GM04504 (cell line): ENCODE measurements at places on chromosomes 16 and 17.

GRCh38 chr17:67637901-67638641, 79.7 kb upstream of the NOL11 start:
- no peak for DNase-seq

DNA sequence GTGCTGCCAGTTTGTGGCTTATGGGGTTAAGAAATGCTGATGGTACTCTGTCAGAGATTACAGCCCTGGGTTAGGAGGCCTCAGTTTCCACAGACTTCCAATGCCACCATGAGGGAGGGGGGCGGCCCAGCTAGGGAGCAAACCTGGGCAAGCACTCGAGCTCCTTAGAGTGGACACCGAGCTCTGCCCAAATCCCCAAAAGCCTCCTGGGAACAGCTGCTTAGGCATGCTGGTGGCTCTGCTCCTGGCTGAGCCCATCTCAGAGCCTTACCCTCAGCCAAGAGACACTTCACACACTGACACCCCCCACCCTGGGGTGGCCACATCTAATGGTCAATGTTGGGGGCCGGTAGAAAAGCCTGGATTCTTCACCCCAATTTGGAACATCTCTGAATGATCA, 66.1 kb downstream of the C16orf78 start:
- DNase-seq = no peak

- no peak for DNase-seq
These were observed 31.4 kb downstream of the STX8 start for GRCh38 chr17:9544221-9544620.

DNA sequence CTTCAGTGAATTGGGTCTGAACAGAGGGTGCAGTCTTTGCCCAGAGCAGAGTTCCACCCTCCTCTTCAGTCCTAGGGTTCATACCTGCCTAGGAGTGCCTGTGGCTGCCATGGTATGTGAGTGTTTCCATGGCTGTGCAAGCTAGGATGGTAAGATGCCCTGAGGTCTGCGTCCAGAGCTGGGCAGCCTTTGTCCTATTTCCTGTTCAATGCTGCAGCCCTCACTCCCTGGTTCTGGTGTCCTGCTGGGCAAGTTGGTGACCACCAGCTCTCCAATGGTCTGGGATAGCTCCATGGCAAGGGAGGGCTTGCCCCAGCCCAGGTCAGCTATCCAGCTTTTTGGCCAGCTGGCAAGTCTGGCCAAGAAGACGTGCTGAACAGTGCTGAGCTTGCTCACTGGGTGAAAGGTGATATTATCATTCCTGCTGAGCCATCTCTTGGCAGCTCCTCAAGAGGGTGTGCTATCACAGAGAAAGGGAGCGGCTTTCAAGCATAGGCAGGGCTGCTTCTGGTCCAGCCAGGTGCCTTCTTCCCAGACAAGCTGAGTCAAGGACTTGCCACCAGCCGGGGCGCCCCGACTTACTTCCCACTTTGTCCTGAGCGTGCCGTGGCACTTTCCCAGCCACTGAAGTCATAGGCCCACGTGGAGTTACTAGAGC, 13.0 kb upstream of the NFATC3 start:
- peak; percentile 71 for DNase-seq

- no peak for DNase-seq
These were observed 26.3 kb upstream of the SSTR5 start for GRCh38 chr16:1045993-1046911.

GRCh38 chr17:80792373-80792781, 199.3 kb upstream of the CHMP6 start:
- DNase-seq = no peak

- no peak for DNase-seq
These were observed 30.4 kb upstream of the CCL1 start for GRCh38 chr17:34393401-34393800.

DNA sequence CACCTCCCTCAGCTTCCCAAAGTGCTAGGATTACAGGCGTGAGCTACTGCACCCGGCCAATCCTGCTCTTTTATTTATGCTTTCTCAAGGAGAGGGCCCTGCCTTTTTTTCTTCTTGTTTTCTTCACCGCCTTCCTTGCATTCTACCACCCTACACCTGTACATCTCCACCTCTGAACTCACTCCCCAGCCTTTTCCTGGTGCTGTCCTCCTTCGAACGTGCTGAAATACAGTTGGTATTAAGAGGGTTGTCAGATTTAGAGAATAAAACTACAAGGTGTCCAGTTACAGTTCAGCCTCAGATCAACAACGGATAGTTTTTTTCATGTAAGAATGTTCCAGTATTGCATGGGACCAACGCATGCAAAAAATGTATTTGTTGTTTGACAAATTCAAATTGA, 1.7 kb downstream of the PIRT start:
- no peak for DNase-seq

- DNase-seq = no peak
These were observed 83.8 kb downstream of the CDH11 start for GRCh38 chr16:65038100-65038499.

GRCh38 chr16:51119556-51119955, 31.5 kb downstream of the SALL1 start:
- no peak for DNase-seq

- DNase-seq = no peak
These were observed 34.9 kb upstream of the CACNG4 start for GRCh38 chr17:66929591-66929990.

DNA sequence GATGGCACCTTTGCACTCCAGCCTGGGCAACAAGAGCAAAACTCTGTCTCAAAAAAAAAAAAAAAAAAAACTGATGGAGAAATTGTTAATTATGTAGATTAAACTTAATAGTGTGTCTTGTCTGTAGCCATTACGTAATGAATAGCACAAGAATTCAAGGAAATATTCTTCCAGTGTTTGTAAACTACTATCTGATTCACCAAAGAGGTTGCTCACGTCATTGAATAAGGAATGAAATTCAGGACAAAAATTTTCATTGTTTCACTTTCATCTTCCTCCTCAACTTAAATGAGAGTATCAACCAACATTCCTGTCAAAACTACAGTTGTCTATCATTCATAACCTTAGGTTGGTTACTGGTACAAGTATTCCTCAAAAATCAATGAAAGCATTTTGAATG, 30.7 kb upstream of the MYO18A start:
- DNase-seq = no peak

- DNase-seq = peak; percentile 17
These were observed 14.5 kb upstream of the KRTAP9-2 start for GRCh38 chr17:41211845-41212466.

DNA sequence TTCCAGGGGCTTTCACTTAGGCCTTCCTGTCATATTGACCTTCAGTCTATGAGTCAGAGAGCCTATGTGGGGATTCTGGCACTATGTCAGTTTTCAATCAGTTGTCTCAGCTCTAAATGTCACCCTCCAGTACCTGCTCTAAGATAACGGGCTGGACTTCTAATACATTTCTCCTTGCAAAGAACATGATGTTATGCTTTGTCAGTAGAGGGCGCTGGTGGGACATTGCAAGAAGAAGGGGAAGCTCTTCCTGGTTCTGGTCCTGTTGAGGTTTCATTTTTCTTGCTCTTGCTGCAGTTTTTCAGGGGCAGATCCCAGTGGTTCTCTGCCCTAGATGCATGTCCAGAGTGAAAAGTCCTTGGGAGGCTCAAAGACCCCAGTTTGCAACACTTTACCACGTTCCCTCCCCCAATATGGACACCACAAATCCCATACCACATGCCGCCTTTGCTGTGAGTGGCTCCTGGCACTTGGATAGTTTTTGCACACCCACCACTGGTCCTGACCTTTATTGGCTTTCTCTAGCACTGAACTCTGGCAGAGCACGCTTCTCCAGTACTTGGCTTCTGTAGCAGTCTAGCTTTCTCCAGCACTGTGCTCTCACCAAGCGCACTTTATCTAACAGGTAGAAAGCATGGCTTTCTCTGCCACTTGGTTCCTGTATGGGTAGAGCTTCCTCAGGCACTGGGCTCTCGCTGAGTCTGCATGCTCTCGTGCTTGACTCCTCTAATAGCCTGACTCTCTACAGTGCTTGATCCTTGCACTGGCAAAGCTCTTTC, 49.0 kb downstream of the BCL7C start:
- DNase-seq = peak; percentile 80

DNA sequence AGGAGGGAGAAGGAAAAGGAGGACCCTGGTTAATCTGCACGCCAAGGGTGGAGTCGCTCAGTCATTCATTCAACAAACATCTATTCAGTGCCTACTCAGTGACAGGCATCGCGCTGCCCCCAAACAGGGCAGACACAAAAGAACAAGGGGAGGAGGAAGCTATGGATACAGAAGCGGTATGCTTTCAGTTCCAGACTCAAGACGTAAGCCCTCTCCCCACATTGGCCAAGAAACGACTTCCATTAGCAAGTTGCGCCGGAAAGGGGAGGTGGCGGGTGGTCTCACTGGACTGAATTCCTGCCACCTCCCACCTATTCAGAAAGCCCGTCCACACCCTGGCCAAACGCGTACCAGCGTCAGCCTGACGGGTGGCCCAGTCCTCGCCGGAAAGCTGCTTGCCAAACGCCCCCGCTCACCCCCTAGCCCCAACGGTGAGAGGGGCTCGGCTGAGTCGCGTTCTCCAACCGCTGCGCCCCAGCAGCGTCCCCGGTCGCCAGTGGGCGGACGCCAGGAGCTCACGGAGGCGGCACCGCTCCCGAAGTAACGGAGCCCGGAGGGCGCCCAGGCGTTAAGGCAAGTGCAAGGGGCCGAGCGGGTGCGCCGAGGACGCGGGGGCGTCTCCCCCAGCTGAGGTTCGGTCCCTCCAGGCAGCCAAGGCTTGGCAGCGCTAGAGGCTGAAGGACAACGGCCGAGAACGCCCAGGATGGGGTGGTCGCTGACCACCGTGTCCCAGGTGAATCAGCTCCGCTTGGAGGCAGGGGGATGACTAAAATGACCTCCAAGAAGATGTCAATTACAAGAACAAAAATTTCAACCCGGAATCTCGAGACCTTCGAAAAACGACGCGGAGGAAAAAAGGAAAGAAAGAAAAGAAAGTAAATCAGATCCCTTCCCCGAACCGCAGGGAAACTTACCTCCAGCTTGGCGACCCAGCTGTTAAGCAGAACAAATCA, 470.7 kb downstream of the SOX9 start:
- no peak for DNase-seq

DNA sequence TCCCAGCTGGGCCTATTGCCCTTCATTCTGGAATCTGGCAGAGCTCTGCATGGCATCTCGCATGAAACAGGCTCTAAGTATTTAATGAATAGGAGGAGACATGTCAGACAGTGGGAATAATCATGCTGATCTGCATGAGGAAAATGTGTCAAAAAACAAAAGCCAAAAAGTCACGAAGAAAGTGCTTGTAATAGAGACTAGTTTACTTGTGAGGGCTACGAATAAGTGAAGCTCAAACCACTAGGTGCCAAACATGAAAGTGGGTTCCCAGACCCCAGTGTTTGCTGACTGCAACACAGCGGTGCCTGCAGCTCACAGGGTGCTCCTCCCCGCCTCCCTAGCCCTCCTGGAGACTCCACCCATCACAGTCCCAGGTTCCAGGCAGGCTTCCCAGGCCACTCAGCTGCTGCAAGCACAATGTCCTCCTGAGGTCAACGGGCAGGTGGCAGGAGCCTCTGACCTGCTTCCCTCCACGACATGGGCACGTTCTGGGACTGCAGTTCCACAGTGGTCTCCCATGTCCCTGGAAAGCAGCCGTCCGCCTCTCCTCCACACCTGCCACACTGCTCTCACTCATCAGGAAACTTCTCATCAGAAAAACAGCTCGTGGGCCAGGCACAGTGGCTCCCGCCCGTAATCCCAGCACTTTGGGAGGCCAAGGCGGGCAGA, 96.5 kb downstream of the ANKRD11 start:
- no peak for DNase-seq

DNA sequence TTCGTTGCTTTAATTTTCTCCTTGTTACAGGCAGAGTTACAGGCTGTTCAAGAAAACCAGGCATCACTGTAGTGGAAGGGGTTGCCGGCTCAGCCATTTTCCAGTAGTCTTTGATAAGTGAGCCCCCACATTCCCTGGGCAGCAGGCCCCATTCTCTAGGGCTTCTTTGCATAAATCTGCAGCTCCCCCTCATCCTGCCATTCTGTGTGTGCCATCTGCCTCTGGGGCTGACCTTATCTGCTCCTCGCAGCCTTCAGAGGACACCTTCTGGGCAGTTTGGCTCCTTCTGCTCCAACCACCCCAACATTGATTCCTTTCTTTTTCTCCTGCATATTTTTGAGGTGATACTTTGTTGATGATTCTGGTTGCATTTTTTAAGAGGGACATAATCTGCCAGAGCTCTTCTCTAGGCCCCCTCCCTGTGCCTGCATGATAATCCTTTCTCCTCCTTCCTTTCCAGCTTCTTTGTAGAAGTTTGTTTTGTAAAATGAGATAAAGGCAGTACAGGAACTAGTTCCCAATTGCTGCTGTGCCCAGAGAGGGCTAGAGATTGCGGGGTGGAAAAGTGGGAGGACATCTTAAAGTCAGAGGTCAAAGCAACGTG, 17.1 kb downstream of the RND2 start:
- DNase-seq = no peak

- no peak for DNase-seq
These were observed 101.2 kb downstream of the ZNF423 start for GRCh38 chr16:49754495-49755312.

GRCh38 chr16:80628254-80628653, 87.5 kb downstream of the DYNLRB2 start:
- no peak for DNase-seq

DNA sequence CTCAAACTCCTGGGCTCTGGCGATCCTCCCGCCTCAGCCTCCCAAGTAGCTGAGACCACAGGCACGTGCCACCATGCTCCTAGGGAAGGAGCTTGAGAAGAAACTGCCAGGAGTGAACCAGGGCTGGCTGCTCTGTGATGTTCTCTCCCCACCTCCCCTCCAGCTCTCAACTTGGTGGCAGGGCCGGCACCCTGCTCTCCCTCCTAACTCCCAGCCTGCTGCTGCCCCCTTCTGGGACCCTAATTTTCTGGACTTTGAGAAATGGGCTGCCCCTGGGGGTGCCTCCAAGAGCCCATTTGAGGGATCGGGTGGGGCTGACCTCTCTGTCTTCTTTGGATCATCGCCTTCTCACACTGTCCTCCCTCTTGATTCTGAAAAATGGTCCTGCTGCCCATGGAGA, 14.9 kb upstream of the STAT3 start:
- no peak for DNase-seq

GRCh38 chr17:17798573-17799255, 38.1 kb downstream of the SREBF1 start:
- no peak for DNase-seq

- no peak for DNase-seq
These were observed 11.2 kb upstream of the SMIM5 start for GRCh38 chr17:75622076-75622475.

DNA sequence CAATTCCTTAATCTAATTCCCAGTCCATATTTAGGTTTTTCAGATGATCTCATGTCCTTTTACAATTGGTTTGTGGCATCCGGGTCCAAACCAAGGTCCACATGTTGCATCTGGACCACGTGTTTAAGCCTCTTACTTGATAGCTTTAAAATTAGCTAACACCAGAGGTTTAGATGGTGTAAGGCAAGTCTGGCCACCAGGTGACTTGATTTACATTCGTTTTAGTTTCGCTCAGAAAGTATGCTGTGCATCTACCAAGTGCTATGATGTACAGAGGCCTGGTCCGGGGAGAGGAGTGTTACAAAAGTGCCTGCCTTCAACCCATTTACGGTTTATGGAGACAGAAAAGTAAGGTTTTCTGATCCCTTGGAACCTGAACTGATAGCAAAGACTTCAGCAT, 878 bp upstream of the DNAJA2 start:
- no peak for DNase-seq

GRCh38 chr17:43757171-43757660, 1.4 kb downstream of the SOST start:
- no peak for DNase-seq
